ENCODE measurements at places on chromosomes 4 and X.
A peak's percentile ranks its signal among the peaks of the same experiment; 100 is the strongest.

GRCh38 chr4:73396993-73397972, 6.8 kb upstream of the ALB start:
- DNase-seq = no peak

GRCh38 chrX:87616371-87616770, 98.8 kb downstream of the KLHL4 start:
- DNase-seq = no peak

DNA sequence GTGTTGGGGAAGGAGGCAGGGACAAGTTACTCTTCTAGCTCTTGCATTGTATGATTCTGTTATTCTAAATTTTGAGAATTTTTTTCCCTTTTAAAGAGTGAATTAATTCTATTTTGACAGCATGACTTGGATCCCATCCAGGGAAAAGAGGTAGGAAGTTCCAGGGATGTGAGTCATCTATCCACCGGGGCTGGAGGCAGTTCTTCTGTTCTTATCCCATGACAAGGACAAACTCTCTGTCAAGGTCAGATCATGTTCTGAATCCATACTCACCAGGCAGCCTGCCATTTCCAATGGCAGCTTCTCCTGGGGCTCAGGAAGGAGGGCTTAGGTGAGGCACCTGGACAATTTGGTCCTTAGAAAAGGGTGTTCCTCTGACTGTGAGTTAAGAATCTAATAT, 132.0 kb upstream of the MED14 start:
- DNase-seq = peak; percentile 56

DNA sequence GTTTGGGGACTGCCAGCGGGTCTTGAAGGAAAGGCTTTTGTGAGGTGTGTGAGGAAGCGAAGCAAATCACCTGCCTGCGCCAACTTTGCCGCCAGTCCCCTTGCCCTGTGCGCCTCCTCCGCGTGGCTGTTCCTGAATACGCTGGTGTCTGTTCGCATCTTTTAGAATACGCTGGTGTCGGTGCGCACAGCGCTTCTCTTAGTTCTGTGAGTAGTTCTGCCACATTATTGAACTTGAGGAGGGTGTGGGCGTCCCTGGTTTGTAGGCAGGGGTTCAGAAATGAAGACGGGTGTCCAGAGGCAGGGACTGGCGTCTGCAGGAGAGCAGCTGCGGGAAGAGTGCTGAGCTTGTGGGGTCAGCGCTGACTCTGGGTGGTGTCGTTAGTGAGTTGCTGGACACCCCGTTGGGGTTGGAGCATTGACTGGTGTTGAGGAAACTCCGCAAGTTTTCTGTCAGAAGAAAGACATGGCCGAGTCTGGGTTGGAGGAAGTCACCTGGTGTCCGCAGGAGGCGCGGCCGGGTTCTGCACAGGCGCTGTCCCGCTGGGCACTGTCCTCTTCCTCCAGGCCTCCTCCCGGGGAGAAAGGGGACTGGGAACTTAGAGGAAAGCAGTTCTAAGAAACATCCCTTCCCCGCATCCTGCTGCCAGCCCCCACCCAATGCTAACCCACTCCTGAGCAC, 930 bp downstream of the ZNF718 start:
- DNase-seq = peak; percentile 37

DNA sequence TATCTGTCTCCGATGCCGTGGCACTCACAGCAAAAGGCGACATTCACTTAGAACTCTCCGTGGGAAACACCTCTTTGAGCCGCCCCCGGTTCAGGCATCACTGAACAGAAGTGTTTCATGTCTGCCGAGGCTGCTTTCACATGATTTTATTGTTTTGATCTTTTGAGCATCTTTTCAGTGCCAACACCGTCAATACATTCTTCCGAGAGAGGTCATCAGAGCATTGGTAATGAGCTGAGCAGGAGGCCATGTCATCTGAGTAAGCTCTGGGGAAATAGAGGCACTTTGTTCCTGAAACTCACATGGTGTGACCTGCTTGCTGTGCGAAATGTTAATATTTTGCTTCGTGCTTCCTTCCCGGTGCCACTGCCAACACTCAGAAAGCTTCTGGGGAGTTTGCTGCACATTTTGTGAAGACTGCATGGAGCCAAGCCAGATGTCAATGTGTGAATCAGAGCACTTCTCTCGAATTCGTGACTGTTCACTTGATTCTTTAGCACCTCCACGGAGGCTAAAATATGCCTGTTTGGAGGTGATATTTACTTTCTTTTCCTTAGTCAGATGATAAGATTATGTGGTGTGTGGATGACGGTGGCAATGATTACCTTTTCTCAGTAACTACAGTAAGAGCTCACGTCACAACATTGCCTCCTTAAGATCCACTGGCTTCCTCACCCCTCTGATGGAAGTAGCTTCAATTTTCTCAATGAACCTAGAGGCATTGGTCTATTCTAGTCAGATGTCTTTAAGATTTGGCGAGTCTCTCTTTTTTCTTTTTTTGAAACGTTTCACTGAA, 222.3 kb upstream of the HS3ST1 start:
- peak; percentile 48 for DNase-seq

DNA sequence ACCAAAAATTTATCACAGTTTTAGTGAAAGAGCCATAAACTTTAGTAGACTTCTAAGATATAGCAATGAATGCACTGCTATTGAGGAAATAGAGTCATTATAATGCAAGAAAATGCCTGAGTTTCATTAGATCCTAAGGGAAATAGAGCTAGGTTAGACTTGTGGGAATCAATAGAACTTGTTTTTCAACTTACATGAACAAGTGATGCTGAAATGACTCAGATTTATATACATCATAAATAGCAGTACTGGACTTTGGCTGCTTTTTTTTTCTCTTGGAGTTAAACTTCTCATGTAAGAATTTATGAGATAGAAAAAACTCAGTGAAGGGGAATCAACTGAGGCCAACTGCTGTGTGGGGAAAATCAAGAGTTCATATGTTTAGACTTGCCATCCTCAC, 216.5 kb upstream of the AADAT start:
- no peak for DNase-seq

DNA sequence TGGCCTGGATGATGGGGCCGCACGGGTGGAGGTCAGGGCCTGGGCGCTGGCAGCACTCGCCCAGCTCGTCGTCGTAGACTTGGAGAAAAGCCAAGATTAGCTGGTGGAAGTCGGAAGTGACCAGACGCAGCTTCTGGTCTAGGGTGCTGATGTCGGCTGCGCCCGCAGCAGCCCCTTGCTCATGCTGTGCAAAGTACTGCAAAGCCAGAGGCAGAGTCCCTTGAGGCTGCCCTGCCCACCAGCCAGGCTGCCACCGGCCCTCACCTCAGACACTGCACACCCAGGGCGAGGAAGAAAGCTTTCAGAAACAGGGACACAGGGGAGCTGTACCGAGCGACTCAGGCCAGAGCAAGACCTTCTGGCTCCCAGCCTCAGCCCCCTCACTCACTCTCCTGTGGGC, 9.7 kb upstream of the TREX2 start:
- no peak for DNase-seq

GRCh38 chr4:109164011-109164410, 138.4 kb downstream of the COL25A1 start:
- peak; percentile 76 for DNase-seq

- DNase-seq = no peak
Measured at GRCh38 chr4:82437285-82438005, 7.1 kb downstream of the ENOPH1 start.

- DNase-seq = peak; percentile 78
Measured at GRCh38 chrX:42680666-42681065, 97.3 kb downstream of the PPP1R2C start.
